IMR-90 (cell line): ENCODE measurements at places on chromosomes 5 and 9.

- DNase-seq = peak; percentile 78
Measured at GRCh38 chr9:34701769-34702736, 7.9 kb downstream of the CCL21 start.

DNA sequence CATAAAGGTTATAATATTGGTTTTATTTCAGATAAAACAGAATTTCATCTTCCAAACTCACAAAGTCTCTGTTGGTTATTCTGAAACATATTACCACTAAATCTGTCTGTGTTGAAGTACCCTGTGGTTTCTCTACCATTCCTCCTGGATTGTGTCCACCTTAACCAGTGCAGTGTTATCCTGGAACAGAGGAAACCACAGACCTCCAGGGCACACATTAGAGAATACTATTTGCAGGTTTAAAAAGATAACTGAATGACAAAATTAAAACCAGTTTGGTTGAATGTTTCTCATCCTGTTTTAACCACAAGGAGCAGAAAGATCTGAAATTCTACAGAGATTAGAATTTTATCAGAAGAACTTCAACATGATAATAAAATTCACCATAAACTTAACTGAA, 251.8 kb downstream of the CWC27 start:
- peak; percentile 60 for DNase-seq

DNA sequence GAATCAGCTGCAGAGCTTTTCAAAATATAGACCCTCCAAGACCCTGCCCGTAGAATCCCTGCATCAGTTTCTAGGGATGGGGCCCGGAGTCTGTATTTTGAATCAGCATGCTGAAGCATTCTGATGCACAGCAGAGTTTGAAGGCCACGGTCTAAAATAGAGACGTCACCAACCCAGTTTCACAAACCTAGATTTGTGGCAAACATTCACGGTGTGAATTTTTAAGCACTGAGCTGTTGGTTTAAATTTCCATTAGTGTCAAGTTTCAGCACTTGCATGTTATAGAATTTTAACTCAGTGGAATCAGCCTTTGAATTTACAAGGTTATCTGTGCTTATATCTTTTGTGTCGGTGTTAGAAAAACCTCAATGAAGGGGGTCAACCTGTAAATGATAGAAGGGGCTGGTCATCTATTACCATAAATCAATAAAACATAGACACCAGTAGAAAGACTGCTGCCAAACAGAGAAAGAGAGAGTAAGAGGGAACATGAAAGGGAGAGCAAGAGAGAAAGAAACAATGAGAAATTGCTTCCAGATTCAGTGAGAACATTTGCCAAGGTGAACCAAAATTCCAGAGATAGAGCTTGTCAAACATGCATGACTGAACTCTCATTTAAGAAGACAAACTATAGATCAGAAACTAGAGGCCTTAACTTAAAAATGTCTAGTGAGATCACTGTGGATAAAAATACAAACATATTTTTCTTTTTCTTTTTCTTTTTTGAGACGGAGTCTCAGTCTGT, 414.9 kb downstream of the ZSWIM6 start:
- no peak for DNase-seq

DNA sequence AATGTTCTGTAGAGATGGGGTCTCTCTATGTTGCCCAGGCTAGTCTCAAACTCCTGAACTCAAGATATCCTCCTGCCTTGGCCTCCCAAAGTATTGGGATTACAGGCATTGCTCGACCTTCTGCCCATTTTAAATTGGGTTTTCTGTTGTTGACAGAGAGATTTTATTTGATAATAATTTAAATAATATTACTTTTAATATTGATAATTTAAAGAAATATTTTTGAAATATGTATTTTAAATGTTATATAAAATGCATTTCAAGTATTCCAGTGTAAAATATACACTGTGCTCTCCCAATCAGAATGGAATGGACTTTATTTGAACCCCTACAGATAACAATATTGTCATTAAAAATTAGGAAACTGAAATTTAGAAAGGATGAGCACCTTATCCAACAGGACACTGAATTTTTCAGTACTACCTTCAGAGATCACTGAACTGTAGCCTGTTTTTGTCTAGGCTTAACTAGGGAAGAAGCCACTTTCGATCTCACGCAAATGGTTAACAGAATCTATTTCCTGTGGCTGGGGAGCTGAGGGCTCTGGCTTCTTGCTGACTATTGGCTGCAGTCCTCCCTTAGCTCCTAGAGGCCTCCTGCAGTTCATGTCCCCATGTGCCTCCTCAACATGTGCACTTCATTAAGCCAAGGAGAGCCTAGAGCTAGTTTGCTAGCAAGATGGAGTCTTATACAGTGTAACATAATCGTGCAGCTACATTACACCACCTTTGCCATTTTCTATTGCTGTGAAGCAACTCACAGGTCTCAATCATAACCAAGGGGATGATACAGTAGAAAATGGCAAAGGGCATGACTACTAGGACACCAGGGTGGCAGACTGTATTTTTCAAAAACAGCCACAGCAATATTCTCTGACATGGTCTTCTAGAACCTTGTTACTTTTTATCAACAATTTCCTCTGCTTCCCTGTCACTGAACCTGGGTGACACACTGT, 150.0 kb downstream of the CDC42SE2 start:
- no peak for DNase-seq

- DNase-seq = no peak
Measured at GRCh38 chr5:67774267-67774552, 441.3 kb upstream of the PIK3R1 start.

DNA sequence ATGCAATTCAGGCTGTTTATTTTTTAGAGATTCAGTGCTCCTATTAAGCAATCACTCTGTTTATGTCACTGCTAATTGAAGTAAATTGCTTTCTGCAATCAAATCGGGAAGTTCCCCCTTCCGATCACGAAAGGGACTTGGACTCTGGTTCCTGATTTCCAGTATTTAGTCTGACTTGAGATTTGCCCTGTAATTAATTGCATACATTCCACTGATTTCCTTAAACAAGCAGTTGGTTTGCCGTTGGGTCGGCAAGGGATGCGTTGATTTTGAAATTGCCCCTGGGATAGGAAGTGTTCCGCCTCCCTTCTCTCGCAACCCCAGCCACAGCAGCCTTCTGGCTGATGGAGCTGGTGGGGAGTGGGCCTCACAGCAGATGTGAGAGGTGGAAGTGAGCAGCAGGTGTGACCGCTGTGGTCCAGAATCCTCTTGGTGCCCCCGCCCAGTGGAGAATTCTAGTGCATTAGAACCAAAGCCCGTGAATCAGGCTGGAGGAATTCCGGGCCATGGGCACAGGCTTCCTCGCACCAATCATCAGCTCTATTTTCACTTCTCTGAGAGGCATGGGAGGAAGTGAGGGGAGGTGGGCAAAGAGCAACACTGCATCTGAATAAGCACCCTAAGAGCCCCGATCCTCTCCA, 102.5 kb downstream of the SPRY4 start:
- no peak for DNase-seq

- DNase-seq = peak; percentile 67
Measured at GRCh38 chr5:77776554-77777206, 541 bp upstream of the TBCA start.

DNA sequence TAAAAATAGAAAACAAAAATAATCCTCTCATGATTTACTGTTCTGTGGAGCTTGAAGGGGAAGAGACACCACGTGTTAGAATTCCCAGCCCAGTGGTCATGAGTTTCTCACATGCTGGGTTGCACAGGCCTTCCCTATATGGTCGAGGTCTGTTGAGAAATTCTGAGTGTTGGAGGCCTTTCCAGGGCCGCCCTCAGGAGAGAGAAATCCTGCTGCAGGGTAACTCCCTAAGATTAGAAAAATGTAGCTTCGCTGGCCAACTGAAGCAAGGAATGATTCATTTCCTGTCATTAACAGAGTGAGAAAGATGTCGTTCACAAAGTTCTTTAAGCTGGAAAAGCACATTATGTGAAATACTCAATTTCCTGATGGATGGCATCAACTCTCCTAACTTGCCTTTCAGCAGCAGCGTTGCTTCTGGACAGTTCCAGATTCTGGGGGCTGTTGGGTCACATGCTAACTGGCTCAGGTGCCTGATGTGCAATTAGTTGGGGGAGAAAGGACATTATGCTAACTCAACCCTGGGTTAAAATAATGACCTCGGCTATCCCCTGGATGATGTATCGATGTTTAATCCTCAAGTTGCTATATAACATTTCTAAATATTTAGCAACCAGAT, 104.8 kb upstream of the CD180 start:
- DNase-seq = peak; percentile 82

GRCh38 chr9:91577633-91578061, 154.0 kb upstream of the NFIL3 start:
- DNase-seq = no peak

DNA sequence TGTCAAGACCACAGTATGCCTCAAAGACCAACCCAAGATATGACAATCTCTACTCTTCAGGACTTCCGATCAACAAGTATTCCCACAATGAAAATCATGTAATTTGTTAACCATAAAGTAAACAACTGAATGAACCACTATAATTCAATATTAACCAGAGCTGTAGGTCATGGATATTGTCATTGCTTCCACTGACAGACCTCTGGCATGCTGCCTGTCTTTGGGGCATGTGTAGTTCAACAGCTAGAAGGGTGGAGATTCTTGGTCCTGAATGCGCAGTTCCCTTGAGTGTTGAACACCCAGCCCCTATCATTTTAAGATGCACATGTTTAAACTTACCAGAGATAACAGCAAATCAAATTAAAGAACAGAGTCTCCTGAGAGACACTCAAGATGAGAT, 283.0 kb downstream of the CEMIP2 start:
- no peak for DNase-seq

DNA sequence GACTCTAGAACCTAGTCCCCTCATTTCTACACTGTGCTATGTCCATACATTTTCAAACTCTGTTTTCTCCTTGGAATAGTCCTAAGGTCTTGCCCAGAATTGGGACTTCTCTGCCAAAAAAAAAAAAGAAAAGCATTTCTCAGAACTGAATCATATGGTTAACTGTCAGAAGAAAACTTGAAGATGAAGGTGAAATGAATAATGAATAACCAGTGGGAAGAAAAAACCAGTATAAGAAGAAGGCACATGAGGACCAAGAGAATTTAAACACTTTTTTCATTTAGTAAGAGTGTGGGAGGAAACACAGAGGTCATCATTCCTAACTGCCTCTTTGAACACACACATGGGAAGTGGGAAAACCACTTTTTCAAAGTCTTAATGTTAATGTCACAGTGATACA, 197.7 kb downstream of the PRELID2 start:
- DNase-seq = peak; percentile 45

GRCh38 chr9:129414377-129414992, 206.4 kb downstream of the C9orf50 start:
- peak; percentile 63 for DNase-seq

DNA sequence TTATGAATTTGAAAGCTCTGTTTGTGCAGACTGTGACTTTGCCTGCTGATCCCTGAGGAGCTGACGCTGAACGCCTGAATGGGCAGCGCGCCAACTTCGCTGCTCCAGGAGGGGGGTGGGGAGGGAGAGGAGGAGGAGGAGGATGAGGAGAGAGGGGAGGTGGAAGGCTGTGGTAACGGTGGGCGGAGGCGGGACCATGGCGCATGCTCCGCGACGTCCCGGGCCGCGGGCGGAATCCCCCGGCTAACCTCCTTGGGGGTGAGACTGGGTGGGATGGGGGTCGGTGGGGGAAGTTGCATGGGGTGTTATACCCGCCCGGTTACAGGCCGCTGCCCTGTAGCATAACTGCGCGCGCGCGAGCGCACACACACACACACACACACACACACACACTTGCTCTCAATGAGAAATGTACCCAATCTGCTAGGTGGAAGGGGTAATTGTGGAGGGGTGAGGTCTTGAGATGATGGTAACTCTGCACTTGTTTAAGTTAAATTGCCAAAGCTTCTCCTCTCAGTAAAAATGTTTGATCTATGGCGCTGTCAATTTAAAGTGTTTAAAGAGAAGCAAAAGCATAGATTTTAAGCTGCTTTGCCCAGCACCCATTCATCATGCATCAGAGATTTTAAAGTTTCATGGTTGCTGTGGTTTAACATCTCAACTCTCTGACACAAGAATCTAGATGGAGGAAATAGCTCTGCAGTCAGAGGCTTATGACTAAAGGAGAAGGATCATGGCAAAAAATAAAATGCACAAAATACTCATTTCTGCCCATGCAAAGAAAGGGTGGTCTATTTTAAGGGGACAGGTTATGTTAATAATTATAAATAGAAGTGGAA, 76.6 kb upstream of the TBCA start:
- peak; percentile 78 for DNase-seq

DNA sequence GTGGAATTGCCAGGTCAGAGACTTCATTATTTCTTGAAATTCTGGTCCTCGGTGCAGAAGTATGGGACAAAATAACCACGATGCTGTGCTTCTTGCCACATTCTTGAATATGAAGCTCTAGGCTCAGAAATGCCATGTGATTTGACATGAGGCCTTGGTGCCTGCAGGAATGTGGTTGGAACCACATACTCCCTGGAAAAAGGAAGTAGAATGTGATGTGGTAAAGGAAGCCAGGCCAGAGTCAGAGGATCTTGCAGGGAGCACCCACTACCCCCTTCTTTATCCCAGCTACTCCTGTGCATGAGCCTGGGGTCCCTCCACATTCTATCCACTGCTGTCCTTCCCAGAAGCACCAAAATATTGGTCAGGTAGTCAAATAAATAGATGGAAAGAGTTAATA, 80.9 kb downstream of the FOXD1 start:
- peak; percentile 39 for DNase-seq

GRCh38 chr5:135333732-135334515, 65.1 kb downstream of the MACROH2A1 start:
- peak; percentile 40 for DNase-seq

- DNase-seq = no peak
Measured at GRCh38 chr9:72857624-72857996, 95.2 kb downstream of the ALDH1A1 start.

DNA sequence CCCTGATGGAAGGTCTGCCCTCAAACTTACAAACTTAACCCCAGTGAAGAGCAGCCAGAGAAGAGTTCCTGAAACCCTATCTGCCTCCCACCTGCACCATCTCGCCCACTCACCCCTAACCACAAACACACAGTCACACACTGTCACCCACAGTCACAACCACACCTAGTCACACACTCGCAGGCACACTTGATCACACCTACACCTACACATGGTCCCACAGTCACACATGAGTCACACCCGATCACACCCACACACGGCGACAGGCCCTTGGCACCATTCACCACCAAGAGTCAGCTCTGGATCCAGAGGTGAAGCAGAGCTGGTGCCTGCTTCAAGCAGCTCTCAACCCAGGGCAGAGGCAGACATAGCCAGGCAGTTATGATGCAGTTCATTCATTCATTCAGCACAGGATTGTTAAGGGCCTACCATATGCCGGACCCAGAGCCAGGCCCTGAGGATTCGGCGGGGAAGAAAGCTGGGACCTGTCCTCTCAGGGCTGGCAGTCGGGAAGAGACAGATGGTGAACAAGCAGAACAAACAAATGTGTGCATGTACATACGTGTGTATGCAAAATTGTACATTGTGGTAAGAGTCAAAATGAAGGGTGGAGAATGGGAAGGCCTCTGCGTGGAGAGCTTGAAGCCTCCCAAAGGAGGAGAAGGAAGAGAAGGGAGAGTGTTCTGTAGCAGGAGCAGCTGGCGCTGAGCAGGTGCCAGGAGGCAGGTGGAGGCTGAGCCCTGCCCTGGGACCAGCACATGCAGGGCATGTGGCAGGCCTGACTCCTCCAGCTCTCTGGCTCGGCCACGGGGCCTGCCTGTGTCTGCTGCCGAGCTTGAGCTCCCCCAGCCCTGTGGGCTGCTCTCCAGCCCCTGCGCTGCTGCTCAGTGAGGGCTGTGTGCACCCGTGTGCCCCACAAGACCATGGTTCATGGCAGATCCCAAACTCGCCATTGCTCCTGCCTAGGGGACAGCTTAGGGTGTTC, 6.4 kb downstream of the TSPAN17 start:
- peak; percentile 68 for DNase-seq

- no peak for DNase-seq
Measured at GRCh38 chr5:107364443-107365319, 306.1 kb downstream of the EFNA5 start.
